Fibroblast of skin of left biceps (primary cell): ENCODE measurements at places on chromosomes 1 and 21.

DNA sequence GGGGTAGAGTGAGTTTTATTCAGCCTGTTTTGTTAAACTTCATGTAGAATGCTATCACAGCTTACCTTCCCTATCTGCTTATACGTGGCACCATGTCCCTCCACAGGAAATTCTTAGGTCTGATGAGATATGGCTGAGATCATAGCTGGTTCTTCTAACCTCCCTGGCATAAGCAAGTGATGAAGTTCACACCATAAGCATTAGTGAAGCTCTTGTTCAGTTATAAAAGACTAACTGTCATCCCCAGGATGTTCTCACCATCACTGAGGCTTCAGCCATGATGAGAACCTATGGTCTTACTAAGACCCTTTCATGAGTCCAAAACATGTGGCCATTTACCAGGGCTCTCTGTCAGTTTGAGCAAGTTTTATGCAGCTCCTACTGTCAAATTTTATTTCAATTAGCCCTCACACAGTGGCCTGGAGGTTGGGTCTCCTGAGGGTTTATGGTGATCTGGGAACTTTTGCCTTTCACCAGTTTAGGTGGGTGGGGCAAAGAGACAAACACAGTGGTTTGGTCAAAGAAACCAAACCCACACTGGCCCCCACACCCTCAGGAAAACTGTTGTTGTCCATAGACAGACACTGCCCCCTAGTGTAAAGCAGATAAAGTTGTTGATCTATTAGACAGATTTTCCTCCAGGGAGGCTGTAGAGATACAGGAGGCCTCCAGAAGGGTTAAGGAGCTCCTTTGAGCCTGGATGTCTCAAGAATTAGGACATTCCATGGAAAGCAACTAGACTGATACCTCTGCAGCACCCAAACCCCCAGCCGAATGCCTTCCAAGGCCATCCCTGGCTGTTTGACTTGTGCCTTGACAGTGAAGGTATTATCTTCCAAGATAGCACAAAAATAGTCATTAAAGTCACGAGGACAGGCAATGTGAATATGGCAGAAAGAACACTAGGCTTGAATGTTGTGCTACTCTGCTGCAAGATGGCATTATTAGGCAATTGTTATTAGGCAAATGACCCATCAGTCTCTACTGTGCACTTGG, 5.0 kb downstream of the SLC22A15 start:
- DNase-seq: no peak

- no peak for DNase-seq
Measured at GRCh38 chr1:3716351-3716750, 35.9 kb upstream of the CCDC27 start.

- DNase-seq: no peak
Measured at GRCh38 chr1:26164036-26164860, 4.5 kb downstream of the C1orf232 start.

GRCh38 chr1:223137455-223138085, 5.5 kb downstream of the TLR5 start:
- DNase-seq: peak; percentile 38

DNA sequence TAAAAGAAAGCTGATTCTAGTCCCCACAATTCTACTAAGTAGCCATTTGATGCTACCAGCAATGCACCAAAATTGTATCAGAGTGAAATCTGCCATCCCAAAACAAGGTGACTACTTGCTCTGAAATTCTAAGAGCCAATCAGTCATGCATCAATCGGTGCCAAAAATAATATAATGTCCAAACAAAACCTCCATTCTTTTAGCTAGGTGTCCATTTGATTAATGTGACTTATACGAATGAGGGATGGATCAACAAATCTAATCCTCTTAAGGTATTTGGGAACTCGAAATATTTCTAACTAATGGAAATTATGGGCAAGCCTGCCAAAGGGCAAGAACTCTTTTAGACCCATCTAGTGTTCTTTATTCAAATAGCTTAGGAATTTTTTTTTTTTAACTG, 66.4 kb upstream of the NEK2 start:
- no peak for DNase-seq

DNA sequence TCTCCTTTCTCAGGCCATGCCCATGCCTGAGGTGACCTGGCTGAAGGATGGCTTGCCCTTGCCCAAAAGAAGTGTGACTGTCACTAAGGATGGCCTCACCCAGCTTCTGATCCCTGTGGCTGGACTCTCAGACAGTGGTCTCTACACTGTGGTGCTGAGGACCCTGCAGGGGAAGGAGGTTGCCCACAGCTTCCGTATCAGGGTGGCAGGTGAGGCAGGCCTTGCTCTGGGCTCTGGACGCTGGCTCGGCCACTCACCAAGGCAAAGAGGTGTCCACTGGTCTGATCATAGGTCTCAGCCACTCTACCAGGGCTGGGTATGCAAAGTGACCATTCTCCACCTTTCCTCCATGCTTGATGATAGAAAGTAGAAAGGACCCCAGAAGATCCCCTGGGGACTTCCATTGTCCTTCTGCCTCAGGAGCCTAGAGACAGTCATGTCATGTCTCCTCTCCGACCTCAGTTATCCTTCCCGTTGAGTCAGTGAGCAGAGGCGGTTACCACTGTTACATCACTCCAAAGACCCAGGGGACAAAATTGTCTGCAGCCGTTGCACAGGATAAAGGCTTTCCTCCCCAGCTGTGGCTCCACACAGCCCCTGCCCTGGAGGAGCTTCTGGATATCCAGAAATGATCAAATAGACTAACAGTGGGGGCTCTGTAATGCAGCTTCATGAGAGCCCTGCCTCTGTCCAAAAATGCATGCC, 34.2 kb downstream of the IGFN1 start:
- DNase-seq: no peak

GRCh38 chr1:32361674-32362473, 411 bp downstream of the FAM229A start:
- no peak for DNase-seq

DNA sequence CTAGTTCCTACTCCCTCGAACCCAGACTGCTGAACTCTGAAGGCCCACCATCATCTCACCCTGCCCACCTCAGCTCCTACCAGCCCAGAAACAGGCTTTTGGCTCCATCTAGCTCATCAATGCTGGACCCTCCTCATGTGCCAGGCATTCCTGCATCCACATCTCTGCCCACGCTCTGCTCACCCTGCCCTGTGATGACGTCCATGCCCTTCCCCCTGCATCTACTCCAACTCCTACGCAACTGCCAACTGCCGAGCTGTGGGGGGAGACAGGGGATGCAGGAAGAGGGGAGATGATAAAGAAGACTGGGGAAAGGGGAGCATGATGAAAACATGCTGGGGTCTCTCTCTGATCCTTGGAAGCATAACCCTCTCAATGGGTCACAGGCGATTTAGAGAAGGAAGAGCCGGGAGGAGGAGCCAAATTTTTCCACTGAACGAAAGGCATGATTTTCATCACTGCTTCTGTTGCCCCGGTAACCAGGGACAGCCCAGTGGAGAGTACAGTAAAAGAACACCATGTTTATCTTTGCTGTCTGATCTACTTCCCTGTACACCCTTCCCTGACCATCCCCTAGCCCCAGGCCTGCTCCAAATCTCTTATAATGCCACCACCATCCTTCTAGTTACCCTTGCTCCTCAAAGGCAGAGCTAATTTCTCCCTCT, 44.3 kb downstream of the CD34 start:
- DNase-seq: no peak

DNA sequence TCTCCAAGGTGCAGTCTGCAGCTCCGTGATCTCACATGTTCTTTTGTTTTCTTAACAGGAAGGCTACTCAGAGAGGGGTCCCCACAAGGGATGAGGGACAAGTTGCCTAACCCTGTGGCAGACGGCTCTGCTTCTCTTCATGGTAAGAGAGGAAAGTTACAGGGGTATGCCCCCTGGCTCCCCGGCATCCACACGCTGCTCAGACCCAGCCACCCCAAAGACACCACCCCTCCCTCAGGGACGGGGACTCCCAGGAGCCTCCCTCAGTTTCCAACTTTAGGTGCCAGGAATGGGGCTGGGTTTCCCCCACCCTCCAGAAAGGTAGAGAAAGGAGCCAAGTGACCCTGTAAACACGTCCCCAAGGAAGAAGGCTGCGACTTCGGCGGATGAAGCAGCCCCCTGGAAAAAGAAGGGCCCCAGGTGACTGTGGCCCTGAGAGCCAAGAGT, 19.7 kb downstream of the OPTC start:
- DNase-seq: no peak

GRCh38 chr1:113021430-113022085, 51.4 kb upstream of the LRIG2 start:
- no peak for DNase-seq

DNA sequence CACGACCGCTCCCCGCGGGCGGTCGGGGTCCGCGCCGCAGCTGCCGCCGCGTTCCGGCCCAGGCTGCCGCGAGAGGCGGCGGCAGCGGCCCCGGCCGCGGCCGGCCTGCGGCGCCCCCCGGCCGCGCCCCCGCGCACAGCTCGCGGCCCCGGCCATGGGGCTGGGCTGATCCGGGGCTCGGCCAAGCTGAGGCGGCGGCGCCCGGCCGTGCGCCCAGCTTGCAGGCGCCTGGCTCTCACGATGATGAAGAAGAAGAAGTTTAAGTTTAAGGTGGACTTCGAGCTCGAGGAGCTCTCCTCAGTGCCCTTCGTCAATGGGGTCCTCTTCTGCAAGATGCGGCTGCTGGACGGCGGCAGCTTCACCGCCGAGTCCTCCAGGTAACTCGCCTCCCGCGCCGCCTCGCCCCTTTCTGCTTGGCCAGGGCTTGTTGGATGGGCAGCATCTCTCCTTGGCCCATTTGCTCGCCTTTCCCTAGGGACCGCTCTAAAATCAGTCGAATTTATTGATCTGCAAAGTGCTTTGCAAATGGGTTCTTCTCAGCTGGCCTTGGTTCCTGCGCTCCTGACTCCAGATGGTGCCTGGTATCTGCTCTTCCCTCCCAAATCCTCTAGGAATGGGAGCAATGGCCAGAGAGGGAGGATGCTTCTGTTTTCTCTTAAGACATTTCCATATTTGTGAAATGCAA, 431 bp downstream of the EEIG2 start:
- DNase-seq: no peak

- no peak for DNase-seq
Measured at GRCh38 chr1:101664726-101665125, 332.0 kb downstream of the OLFM3 start.

DNA sequence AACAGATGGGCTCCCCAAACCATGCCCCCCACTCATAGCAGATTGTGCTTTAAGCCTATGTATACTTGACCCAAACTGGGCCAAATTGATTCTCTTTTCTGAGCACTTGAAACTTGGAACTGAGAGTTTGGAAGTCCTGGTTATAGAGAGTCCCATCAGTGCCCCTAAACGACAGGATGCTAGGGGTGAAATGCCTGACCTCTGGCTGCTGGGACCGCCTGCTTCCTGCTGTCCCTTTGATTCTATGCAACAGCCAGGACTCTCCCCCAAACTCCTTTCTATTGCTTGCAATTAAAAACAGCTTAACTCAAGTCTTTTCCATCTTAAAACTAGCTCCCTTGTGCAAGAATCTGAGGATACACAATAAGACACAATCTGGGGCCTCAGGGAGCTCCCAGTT, 4.7 kb downstream of the C1orf210 start:
- no peak for DNase-seq

GRCh38 chr1:59198564-59198963, 98.3 kb upstream of the FGGY start:
- DNase-seq: no peak

DNA sequence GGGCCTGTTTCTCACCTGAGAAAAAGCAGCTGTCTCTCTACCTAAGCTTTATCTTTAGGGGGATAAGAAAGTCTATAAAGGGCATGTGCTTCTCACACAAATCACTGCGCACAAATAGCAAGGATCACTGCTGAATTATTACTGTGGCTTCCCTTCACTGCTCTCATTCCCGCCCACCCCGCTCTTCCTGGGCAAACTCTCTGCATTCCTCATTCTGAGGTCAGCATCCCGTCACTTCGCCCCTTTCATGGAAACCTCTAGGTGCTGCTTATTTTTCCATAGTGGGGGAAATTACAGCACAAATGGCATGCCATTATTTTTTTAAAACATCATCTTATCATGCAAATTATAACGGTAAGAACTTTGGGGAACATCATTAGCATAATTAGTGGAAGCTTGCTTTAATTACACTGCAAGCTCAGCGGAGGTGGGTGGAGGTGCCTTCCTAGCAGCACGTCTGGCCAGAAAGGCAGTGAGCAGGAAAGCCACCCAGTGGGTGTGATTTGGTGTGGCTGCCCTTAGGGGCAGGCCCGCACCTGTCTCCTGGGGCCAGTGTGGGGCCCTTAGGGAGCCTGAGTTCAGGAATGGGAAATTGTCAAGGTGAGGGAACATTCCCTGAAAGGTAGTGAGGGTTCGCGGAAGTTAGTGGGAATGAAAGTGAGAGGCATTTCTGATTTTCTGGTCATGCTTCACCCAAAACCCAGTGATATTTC, 105.9 kb downstream of the LAMC2 start:
- DNase-seq: peak; percentile 36

- DNase-seq: no peak
Measured at GRCh38 chr1:181646710-181647109, 163.4 kb downstream of the CACNA1E start.

DNA sequence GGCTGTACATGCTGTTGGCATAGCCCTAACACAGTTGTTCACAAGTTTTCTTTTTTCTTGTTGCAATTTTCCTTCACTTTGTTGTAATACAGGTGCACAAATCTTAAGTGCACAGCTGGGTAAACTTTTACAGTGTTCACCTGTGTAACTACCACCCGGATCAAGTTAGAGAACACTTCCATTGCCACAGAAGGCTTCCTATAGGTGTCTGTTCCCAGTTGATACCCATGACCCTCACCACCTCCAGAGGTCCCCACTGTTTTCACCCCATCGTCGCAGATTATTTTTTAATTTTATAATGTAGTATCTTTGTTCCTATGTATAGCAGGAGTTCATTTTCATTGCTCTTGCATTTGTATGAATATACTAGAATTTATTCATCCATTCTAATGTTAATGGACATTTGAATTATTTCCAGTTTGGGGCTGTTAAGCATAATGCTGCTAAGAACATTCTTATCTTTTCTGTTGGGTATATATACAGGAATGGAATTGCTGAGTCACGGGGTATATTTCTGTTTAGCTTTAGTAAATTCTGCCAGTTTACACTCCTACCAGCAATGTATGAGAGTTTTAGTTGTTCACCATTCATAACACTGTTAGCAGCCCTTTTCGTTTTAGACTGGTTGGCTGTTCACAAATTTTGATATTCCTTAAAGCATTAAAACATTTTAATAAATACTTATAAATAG, 16.4 kb downstream of the SPRTN start:
- no peak for DNase-seq

- DNase-seq: no peak
Measured at GRCh38 chr1:154117642-154118041, 37.2 kb downstream of the NUP210L start.

GRCh38 chr1:218479436-218480115, 134.4 kb downstream of the TGFB2 start:
- DNase-seq: no peak

DNA sequence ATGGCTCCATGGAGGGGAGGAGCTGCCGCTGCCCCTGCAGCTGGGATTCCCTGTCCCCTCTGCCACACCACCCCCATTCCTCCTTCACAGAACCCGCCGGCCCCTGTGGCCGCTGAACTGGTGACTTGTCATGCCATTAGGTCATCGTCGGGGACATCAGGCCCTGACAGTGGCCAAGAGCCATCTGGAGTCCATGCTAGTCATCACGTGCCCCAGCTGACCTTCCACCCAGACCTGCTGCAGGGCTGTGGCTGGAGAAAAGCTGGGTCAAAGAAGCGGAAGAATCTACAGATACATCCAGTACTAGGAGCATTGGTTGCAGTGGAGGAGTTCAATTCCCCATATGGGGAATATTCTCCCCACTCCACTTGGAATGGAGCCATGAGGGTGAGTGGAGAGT, 78.1 kb downstream of the KCNJ15 start:
- DNase-seq: no peak

- no peak for DNase-seq
Measured at GRCh38 chr1:226563666-226564065, 15.1 kb downstream of the STUM start.
